ENCODE measurements at places on chromosomes 7 and 10. TPM values are rescaled to one million over a fixed set of nuclear protein-coding genes. Genes with fewer than 3 reads are reported as not detected.

Gene LDB3
- 2.6 TPM for polyA plus RNA-seq

Gene GPR146
- polyA plus RNA-seq, result 2.5 TPM

Gene TET1
- polyA plus RNA-seq, result 0.76 TPM

Gene CALHM1
- polyA plus RNA-seq, result not detected

Gene EBLN1
- polyA plus RNA-seq, result not detected

Gene KIAA1217
- 4.4 TPM for polyA plus RNA-seq

Gene SHTN1
- polyA plus RNA-seq, result 1.9 TPM

Gene CABCOCO1
- polyA plus RNA-seq, result 0.19 TPM

Gene UCN3
- polyA plus RNA-seq, result not detected

Gene MEOX2
- not detected for polyA plus RNA-seq

Gene DDC
- polyA plus RNA-seq, result not detected

Gene KLLN
- polyA plus RNA-seq, result 0.26 TPM

Gene DPYSL4
- 33.7 TPM for polyA plus RNA-seq

Gene CYP2C8
- 0.05 TPM for polyA plus RNA-seq

Gene CALCR
- polyA plus RNA-seq, result not detected

Gene INMT
- polyA plus RNA-seq, result 0.39 TPM

Gene SYNPO2L
- polyA plus RNA-seq, result 0.62 TPM

Gene MSS51
- 1.3 TPM for polyA plus RNA-seq

Gene ENTPD7
- polyA plus RNA-seq, result 6.5 TPM

Gene LIPM
- not detected for polyA plus RNA-seq

Gene AKR1C4
- polyA plus RNA-seq, result not detected

Gene SCART1
- polyA plus RNA-seq, result 2.1 TPM

Gene PTPRZ1
- not detected for polyA plus RNA-seq

Gene KIF11
- 6.9 TPM for polyA plus RNA-seq

Gene SPRN
- polyA plus RNA-seq, result 2.4 TPM

Gene SYCE1
- polyA plus RNA-seq, result not detected

Gene ADGRA1
- polyA plus RNA-seq, result not detected

Gene RBP3
- polyA plus RNA-seq, result not detected

Gene LRRC18
- not detected for polyA plus RNA-seq

Gene WAC
- polyA plus RNA-seq, result 41.0 TPM

Gene SPDYE8
- polyA plus RNA-seq, result not detected

Gene MET
- 14.5 TPM for polyA plus RNA-seq

Gene MBL2
- not detected for polyA plus RNA-seq

Gene TMEM270
- polyA plus RNA-seq, result not detected

Gene PANK1
- 3.0 TPM for polyA plus RNA-seq

Gene GIMAP5
- polyA plus RNA-seq, result not detected

Gene TAX1BP1
- polyA plus RNA-seq, result 46.0 TPM

Gene PNLIP
- polyA plus RNA-seq, result not detected

Gene TMEM213
- polyA plus RNA-seq, result not detected

Gene AKR1B15
- polyA plus RNA-seq, result not detected

Measured in IMR-90 (cell line).